T-helper 17 cell (primary cell): ENCODE measurements at places on chromosomes 4 and X.

DNA sequence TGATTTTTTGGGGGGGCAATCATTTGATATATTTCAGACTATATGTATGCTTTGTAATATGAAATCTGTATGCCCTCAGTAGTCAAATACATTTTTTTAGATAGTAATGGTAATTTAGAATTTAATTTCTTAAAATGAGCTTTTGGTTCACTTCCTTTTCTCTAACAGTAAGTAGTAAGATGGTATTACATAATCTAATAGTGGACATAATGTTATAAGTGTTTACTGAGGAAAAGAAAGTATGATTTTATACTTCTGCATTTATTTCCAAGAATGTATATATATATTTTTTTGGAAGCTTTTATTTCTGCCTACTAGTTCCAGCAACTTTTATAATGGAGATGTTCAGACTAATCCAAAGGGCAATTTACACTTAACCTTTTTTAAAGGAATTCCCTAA lies 1450.7 kb upstream of the TENM3 start:
- DNase-seq = no peak

DNA sequence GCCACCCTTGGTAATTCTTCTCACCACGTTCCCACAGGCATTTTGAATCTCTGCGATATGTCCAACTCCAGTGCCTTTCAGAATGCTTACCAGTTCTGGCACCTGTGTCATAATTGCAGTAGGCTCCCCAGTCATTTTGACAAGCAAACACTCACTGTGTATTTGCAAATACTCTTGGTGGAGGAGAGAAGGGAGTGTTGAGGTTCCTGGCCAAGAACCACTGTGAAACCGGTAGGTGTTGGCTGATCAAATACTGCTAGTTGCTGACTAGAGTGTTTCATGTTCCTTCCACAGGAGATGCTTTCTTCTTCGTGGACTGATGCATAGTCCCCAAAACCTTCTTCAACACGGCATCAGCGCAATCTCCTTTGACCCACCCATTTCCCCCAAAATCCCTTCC lies 16.0 kb upstream of the NLGN4X start:
- no peak for DNase-seq

DNA sequence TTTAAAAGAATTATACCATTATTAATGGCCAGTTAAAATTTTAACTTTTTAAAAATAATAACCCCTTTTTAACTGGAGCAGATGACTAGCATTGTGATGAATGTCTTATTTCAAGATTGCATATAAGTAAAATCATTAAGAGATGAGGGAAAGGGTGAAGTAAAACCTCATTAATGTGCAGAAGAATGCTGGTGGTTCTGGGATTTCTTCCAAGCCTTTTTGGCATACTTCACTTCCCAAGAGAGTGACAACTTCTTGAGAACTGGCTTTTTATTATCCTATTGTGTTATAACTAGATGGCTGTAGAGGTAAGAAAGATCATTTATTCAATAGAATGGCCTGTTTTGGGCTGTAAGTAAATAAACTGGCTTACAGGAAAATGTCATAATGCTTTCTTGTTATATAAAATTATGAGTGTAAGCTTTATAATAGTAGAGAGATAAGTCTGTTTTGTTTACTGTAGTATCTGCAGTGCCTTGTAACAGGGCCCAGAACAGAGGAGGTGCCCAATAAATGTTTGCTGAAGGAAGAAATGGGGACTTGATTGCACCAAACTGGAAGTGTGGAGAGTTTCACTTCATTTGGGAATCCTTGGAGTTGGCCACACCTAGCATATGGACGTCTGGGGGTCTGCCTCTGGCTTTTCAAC lies 242.9 kb upstream of the PITX2 start:
- DNase-seq = no peak

- DNase-seq = no peak
Observed at GRCh38 chr4:107997794-107998193, 8.1 kb downstream of the HADH start.

- no peak for DNase-seq
Observed at GRCh38 chr4:168646001-168646768, 149.3 kb downstream of the PALLD start.

DNA sequence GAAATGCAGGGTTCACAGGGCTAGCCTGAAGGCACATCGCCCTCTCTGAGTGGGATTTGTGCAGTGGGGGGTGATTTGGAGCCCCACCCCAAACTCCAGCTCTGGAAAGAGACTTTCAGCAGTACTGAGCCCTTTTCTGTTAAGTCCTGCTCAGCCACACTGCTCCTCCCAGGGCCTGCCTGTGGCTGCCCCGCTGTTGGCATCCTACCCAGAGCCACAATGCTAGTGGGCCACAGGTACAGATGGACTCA lies 52.7 kb downstream of the CXorf49B start:
- DNase-seq = no peak
